ENCODE measurements at places on chromosomes 7 and 10.

- DNase-seq, result no peak
Measured at GRCh38 chr7:17745610-17746009, 194.7 kb downstream of the SNX13 start.

DNA sequence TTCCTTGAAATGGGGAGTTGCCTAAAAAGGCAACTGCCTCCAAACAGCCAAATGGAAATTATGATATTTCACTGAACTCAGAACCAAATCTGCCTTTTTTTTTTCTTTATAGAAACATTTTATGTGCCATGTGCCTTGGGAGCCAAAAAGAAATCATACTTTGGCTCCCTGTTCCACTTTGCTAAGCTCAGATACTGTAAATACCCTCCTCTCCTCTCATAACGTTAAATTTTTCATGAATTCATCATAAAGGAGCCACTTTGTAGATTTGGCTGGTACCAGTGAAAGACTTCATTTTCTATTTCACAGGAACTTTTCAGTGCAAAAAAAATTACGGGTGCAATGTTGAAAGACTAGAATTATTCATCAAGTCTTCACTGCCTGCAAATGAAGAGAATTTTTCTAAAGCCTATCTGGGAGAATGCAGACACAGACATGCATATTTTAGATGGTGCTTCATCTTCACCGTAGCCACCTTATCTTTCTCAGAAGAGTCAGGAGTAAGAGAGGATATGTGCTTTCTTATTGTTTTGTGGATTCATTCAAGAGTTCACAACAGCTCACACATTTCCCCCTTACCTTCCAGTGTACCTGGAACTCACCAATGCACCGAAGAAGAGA, 742.3 kb upstream of the GALNT17 start:
- DNase-seq, result no peak

DNA sequence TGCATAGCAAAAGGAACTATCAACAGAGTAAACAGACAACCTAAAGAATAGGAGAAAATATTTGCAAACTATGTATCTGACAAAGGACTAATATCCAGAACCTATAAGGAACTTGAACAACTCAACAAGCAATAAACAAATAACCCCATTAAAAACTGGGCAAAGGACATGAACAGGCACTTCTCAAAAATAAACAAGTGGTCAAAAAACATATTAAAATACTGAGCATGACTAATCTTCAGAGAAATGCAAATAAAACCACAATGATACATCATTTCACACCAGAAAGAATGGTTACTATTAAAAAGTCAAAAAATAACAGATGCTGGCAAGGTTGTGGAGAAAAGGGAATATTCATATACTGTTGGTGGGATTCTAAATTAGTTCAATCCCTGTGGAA, 17.1 kb downstream of the MAGI2 start:
- no peak for DNase-seq

DNA sequence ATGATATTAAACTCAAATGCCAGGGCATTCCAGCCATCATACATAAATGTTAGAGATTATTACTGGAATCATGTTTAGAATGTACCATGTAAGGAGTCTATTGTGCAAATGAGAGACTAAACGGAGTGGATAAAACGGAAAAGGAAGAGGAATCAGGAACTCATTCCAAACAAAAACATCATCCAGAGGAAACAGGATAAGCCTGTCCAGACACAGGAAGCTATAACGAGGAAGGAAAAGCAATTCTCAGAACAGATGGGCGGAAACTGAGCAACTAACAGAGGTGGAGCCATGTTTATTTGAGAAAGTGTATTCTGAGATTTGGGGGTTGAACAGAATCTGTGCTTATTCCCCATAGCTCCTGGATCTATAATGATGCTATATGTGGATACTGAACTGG, 52.3 kb upstream of the TRIM24 start:
- no peak for DNase-seq

GRCh38 chr10:119431034-119431772, 111.3 kb downstream of the RGS10 start:
- no peak for DNase-seq

DNA sequence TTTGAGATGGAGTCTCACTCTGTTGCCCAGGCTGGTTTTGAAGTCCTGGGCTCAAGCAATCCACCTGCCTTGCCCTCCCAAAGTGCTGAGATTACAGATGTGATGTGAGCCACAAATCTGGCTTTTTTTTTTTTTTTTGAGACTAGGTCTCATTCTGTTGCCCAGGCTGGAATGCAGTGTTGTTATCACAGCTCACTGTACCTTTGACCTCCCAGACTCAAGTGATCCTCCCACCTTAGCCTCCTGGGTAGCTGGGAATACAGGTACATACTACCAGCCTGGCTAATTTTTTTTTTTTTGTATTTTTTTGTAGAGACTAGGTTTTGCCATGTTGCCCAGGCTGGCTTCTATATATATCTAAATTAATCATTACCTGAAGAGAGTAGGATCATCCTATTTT, 62.4 kb downstream of the HIF1AN start:
- no peak for DNase-seq
